ENCODE measurements at places on chromosomes 7 and 10.

DNA sequence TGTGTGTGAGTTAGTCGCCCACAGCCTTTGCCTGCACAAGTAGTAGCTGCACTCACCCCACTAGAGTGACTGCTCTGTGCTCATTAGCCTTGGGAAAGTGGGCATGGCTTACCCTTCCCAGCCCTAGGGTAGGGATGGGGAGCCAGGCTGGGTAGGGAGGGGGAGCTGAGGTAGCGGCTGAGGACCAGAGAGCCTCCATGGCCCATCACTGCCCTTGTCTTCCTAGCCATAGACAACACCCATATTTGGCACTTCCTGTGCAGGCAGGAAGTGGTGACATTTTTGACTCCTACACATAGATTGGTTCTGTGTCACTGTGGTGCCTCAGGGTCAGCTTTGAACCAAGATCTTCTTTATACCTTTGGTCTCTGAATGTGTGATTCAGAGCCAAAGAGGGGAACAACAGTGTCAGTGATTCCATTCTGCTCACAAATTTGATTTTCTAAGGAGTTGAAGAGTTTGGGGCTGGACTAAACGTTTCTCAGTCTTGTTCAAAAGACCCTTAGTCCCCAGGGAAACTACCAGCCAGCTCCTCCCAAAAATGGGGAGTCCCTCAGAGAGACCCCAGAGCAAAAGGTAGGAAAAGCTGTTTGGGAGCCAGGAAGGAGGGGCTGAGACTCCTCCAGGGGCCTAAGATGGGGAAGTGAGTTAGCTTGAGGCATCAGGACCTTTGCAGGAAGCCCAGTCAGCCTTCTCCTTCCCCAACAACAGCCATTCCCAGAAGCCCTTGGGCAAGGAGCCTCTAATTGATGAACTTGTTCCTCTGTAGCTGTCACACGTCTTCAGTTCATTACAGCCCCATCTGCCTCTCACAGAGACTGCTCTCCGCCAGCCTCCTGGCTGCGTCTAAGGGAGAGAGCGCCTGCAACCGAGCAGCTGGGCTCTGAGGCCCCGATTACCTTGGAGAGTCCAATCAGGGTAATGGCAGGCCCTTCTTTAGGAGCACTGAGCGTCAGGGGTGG is 135.0 kb downstream of the CDH23 start:
- DNase-seq = no peak

DNA sequence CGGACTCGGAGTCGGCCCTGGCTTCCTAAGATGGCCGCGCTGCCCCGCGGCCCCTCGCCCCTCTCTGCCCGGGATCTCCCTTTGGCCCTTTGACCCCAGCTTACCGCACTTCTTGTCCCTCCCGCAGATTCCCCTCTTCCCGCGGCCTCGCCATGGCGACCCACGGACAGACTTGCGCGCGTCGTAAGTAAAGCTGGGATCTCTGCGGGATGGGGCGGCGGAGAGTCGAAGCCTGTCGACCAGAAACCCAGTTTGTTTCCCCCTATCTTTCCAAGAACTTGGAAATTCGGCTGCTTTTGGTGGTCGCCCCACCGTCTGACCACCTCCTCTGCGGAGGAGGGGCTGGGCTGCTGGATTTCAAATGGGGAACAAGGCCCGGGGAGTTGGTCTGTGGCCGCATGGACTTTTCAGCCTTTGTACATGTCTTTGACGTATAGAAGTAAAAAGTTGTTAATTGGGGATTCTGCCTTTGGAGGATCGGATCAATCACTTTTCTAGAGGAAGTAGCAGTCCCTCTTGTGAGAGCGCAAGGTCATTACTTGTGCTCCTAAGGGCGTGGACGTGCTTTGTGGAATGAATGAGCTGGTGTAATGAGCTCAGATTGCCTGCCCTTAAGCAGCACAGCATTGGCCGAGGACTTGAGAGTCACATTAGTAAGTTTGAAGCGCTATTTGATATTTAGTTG is 553 bp downstream of the VDAC2 start:
- no peak for DNase-seq

DNA sequence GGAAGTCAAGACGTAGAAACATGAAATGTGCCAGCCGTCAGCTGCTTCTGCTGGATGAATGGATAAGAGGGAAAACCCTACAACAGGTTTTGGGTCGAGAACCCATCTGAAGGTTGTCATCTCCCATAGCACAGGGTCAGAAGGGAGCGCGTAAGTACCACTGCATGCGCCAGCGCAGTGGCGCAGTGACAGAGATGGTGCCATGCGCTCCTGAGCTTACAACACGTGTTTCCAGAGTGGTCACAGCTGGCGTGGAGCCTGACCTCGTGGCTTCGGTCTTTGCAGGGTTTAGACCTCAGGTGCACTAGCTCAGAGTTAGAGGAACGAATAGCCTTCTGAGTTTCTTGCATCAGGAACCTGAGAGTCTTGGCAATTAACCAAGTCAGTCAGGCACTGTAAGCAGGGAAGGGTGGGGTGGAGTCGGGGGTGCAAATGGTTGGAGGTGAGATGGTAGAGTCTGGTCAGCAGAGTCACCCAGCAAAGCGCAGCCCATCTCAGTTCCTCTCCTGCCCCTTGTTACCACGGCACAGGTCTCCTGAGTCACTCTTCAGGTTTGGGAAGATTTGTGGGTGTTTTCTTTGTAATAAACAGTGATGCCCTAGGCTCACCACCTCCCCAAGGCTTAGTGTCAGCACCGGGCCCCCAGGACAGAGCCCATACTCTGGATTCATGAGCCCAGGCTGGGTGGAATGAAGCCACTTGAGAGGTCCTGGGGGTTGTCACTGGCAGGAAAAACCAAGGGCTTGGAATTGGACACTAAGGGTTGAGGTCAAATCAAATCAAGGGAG is 84.1 kb upstream of the PPIF start:
- no peak for DNase-seq

- DNase-seq = no peak
Measured at GRCh38 chr10:109915566-109915965, 7.7 kb downstream of the XPNPEP1 start.

- DNase-seq = no peak
Measured at GRCh38 chr10:113100281-113100680, 150.2 kb downstream of the TCF7L2 start.

- DNase-seq = no peak
Measured at GRCh38 chr7:110604885-110605284, 486.0 kb upstream of the LRRN3 start.

DNA sequence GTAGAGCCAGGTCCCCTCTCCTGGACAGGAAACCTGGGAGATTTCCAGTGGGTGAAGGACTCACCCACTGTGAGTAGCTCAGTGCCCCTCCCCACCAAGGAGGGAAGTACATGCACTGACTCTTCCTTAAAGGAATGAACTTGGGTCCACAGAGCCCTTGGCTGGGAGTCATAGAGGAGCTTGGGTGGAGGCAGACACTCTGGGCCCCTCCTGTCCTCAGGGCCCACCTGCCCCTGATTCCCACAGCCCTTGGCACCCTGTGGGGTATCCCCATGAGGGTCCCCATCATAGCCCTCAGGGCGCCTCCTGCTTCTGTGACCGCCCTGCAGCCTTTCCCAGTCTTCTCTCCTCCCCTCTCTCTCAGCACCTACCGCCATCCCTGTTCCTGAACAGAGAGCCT is 3.7 kb downstream of the EN2 start:
- no peak for DNase-seq

- DNase-seq = no peak
Measured at GRCh38 chr7:107078517-107078966, 34.0 kb downstream of the PRKAR2B start.

All from stimulated activated CD8-positive, alpha-beta memory T cell treated with anti-CD3 and anti-CD28 coated beads, Interleukin-7, amount 100 ng/mL, for 1 hour (primary cell).